ENCODE measurements at places on chromosomes 3 and 15.

DNA sequence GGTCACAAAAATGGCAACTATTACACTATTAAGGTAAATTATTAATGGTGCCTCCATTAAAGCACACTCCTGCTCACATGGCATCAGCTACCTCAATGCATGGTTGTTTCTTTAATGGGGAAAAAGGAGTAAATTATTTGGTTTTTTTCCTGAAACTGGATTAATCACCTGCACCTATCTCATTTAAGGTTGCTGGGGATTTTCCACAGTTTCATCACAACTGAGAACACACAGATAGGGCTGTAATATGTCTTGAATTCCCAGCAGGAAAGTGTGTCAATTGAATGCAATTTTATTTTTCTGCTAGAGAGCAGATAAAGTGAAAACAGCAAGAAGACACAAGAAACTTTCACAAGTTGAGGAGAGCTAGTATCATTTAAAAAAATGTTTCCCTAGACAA, 36.4 kb downstream of the RFTN1 start:
- DNase-seq: no peak

- no peak for DNase-seq
These were observed 189.4 kb downstream of the MFSD1 start for GRCh38 chr3:158991146-158991705.

DNA sequence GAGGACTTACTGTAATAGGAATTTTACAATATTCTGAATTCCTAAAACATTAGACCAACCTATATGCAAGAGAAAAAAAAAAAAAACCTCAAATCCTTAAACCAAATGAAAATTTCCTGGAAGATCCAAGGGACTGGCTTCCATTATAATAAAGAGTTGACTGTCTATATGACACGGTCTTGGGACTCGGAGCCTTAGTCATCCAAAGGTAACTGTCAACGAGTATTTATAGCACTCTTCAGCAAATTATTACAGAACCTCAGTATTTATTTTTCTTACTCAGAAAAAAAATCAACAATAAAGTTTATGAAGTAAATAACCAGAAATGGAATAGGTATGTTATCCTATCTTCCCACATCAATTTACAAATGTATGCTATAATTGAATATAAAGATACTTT, 66.0 kb downstream of the TTBK2 start:
- no peak for DNase-seq

- no peak for DNase-seq
These were observed 79.3 kb upstream of the TCF12 start for GRCh38 chr15:56839099-56839498.

DNA sequence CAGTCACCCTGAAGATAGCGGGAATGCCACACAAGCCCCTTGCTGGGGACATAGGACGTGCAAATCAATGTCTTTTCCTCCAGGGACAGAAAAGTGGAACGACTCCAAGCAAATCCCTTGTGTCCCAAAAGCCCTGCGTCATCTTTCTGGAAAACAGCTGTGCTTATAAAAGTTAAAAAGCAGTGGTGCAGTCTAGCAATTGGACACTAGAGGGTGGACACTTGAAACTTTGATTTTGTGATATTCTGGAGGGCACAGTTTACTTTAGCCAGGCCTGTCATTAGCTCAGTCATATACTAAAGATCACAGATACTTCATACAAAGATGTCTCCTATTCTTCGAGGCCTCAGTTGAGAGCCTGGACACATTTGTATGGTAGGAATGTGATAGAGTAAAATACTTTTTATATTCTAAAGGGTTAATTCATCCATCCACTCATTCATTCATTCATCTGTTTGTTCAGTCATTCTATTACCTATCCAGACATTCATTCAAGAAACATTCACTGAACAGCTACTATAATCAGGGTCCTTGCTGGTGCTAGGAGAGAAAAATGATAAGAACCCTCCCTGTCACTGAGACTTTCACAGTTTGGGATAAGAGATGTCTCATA, 63.8 kb upstream of the ANKRD34C start:
- DNase-seq: no peak

GRCh38 chr3:123640740-123641462, 56.0 kb upstream of the HACD2 start:
- DNase-seq: no peak

GRCh38 chr3:166307756-166308350, 470.6 kb upstream of the BCHE start:
- DNase-seq: no peak

- DNase-seq: no peak
These were observed 94.5 kb upstream of the ADAMTSL3 start for GRCh38 chr15:83559310-83559966.

DNA sequence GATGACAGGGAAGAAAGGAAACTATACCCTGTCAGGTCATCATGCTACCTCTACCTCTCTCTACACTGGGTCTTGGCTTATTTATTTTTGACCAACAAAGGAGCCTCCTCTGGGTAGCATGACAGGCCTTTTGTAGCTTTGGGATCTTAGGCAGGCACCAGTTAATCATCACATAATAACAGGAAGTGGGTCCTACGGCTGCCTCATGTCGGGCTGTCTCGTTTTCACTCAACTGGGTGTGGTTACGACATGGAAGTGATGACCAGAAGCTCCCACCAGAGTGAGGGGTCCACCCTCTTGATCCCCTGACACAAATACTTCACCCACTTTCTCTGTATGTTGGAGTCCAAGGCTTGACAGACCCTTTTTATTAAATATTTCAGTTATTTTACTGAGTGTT, 105.3 kb downstream of the CD47 start:
- no peak for DNase-seq

GRCh38 chr3:172062761-172063160, 23.4 kb downstream of the FNDC3B start:
- no peak for DNase-seq

DNA sequence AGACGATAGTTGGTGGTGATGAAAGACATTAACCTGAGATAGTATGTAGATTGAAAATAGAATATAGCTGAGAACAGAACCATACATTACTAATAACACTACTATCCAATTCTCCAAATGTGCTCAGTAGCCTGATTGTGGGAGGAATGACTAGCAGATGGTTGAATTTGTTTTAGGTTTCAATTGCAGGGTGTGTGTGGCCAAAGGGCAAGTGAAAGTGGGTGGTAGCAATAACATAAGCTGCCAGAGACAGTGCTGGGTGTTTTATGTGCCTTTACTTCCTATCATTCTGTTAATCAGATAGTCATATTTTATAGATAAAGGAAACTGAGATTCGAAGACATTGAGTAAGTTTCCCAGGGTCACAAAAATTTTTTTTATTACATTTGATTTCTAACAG, 249.5 kb upstream of the ARL6 start:
- DNase-seq: no peak

DNA sequence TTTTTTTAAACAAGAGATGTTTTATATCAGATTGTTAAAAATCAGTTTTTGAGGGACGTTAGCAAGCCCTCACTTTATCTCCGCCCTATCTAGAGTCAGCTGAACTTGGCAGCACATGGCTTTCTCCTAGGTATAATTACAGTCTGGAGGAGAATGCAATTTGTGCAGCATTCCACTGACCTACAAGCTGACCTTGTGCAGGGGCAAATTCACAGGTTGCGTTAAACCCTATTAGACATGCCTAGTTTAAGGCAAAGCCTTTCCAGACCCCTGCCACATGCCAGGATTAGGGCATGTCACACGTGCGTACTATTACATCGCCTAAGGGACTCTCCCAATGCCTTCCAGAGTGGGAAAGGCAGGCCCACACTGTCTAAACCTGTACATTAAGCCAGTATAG, 224.0 kb downstream of the GREM1 start:
- no peak for DNase-seq

DNA sequence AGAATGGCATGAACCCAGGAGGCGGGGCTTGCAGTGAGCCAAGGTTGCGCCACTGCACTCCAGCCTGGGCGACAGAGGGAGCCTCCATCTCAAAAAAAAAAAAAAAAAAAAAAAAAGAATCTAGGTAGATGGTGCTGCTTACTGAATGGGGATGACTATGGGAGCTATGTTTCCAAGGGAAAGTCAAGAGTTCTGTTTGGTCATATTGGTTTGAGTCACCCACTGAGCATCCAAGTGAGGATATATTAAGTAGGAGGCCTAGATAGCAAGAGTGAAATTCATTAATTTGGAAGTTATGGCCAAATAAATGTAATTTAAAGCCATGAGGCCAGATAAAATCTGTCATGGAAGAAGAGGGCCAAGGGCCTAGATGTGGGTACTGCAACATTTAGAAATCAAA, 9.0 kb upstream of the UACA start:
- no peak for DNase-seq

DNA sequence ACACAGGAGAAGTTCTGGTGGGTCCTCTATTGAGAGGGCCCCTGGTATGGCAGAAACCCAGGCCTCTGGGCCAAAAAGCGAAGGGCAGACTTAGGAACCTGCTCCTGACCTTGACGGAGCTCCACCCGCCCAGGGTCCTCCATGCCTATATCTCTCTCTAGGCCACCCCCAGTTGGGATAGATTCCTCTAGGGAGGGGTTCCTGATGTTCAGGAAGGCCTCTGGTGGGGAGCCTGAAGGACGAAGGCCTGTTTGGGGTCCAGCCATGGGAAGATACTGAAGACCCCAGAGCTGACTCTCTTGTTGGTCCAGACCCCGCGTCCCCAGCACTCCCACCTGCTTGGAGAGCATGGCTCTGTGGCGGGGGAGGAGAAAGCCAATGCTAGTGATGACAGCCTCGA, 104.2 kb downstream of the CORO2B start:
- no peak for DNase-seq

DNA sequence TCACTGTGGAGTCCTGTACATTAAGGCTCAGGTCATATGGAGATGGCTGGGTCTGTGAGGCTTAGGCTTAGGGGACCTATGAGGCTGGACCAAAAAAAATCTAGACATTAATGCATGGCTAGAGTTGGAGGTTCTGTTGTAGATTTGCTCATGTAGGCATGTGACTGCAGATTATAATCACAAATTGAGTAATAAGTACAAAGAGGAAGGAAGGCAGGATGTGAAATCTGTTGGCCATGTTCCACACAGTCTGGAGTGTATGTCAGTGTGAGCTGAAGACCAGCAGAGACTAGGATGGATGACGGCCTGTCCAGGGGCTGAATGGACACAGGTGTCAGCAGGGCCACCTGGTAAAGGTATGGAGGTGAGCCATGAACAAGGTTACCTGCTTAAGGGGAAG, at the start of gene ST3GAL6:
Gene ST3GAL6 (plus strand): TSS at position 265 of the 400 bp plus-strand sequence. CDS start 5,101 bp downstream, outside the sequence.
- no peak for DNase-seq

DNA sequence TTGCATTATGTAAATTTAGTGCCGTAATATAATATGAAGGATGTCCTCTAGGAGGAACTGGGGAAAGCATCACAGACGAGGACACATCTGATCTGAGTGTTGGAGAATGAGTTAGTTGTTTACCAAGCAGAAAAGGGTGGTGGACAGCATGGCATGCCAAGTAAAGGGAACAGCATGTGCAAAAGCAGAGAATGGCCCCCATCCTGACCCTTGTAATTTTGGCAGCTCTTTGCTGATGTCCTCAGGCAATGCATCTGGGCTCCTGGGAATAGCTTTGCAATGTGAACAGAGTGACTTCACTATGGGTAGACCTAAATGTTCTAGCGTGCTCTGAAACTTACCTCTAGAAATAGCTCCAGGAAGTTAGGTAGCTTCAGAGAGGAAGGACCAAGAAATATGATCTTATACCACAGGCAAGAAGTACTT, 263.3 kb downstream of the LPP start:
- no peak for DNase-seq

- no peak for DNase-seq
These were observed 37.1 kb downstream of the SELENOT start for GRCh38 chr3:150640256-150640655.

DNA sequence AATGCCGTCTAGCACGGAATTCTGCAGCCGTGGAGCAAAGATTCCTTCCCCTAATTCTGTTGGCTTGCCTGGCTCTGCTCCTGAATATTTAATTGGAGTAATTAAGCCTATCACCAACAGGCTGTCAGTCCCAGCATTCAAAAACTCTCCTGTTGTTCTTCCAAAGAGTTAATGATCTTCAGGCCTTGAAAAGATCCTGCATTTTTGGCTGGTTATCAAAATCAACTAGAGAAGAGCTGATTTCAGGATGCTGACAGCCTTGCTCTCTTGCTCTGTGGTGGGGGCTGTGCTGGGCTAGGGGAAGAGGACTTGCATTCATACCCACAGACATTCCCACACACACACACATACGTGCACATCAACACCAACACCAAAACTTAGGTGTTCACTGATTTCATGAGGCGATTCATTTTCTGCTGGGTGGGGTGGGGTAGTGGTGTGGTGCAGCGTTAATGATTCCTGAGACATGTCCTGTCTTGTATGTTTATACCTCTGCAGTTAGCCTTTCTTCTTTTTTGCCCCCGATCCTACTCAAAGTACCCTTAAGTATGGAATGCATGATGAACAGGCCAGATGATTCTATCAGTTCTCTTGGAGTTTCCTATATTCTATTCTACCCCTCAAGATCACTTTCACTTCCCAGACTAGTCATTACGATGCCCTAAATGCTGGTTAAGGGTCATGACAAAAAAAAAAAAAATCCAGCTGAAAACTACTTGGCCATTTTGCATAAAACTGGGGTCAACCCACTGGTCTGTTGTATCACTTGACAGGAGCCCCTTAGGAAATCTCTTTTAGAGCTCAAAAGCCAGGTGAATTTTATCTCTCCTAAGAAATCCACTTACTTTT, 42.3 kb downstream of the CPN2 start:
- DNase-seq: no peak

- DNase-seq: no peak
These were observed 372.1 kb downstream of the LPP start for GRCh38 chr3:188526057-188526456.

DNA sequence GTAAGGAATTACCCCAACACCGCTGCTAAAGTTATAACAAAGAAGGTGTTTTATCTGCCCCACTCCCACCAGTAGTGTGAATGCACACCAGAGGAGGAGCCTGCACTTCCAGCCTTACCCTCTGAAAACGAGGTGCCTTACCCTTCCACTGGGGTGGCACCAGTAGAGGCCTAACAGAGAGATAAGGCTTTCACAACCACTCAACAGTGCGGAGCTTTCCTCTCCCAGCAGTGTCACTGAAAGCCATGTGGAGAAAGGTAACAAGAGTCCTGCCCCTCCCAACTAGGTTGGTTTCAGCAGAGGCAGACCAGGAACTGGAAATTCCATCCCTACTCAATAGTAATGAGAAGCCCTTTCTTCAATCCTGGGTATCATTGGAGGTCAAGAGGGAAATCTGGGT, 539.2 kb downstream of the VGLL3 start:
- no peak for DNase-seq

GRCh38 chr15:89899951-89900567, 6.3 kb upstream of the AP3S2 start:
- no peak for DNase-seq

- DNase-seq: no peak
These were observed 110.6 kb downstream of the ABI3BP start for GRCh38 chr3:100882571-100882984.
